ENCODE measurements at places on chromosomes 2 and 18.

DNA sequence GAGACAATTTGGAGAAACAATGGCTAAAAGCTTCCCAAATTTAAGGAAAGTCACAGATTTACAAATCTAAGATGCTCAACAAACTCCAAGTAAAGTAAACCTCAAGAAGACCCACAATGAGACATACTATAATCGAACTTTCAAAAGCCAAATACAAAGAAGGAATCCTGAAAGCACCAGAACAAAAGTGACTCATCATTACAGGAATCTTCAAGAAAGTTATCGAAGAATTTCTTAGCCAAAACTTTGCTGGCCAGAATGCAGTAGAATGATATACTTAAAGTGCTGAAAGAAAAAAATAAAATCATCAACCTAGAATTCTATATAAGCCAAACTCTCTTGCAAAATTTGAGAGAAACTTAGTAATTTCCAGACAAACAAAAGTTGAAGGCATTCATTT, 106.5 kb upstream of the TMEM200C start:
- DNase-seq: no peak

DNA sequence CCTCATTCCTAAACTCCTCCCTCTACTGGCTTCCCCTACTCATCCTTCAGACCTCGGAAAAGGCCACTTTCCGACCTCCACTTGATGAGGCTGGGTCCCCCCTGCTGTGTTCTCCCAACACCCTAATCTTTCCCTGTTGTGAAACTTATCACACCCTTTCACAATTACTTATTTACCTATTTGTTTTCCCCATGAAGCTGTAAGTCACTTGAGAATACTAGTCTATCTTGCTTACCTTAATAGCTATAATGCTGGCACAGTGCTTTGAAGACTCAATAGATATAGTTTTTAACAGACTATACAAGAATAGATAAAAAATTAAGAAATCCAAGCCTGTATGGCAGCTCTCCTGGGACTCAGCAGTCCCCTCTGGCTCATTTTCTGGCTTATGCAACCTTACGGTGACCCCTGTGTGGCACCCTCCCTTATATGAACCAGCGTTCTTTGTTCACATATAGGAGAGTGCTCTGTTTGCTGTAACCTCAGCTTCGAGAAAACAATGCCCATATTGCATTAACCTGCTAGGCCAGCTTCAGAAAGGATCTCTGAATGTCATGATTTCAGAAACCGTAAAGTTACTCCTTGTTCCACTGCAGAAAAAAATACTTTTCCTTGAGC, 220.4 kb upstream of the PKDCC start:
- DNase-seq: no peak

- no peak for DNase-seq
Measured at GRCh38 chr2:118981632-118982031, 39.6 kb downstream of the MARCO start.

DNA sequence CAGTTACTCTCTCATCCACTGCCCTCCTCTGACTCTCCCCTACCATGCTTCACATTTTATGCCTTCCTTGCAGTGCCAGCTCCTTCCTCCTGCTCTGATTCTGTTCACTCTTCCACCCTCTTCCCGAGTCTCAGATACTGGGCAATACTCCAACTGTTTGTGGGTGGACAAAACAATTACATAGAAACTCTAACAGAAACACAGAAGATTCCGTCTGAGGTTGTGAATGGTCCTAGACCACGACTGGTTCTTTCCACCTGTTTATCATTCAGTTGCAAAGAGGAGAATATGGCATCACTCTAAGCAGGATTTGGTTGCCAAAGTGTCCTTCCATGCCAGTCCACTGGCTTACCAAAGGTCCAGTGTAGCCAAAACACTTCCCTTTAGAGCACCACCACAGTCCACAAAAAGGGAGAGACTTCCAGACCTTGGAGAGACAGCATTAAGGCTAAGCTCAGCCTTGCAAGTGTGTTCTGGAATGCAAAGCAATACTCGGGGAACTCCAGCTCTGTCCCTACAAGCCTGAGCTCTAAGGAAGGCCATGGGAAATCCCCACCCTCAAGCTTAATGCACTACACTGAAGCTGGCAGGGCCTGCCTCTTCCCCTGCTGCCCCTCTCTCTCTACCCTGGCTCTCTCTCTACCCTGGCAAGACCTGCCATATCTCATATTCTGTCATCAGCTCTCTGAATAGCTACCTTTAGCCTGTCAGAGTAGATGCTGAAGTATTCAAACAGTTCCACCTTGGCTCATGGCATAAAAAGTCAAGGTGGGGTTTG, 33.6 kb upstream of the RND3 start:
- peak; percentile 91 for DNase-seq

DNA sequence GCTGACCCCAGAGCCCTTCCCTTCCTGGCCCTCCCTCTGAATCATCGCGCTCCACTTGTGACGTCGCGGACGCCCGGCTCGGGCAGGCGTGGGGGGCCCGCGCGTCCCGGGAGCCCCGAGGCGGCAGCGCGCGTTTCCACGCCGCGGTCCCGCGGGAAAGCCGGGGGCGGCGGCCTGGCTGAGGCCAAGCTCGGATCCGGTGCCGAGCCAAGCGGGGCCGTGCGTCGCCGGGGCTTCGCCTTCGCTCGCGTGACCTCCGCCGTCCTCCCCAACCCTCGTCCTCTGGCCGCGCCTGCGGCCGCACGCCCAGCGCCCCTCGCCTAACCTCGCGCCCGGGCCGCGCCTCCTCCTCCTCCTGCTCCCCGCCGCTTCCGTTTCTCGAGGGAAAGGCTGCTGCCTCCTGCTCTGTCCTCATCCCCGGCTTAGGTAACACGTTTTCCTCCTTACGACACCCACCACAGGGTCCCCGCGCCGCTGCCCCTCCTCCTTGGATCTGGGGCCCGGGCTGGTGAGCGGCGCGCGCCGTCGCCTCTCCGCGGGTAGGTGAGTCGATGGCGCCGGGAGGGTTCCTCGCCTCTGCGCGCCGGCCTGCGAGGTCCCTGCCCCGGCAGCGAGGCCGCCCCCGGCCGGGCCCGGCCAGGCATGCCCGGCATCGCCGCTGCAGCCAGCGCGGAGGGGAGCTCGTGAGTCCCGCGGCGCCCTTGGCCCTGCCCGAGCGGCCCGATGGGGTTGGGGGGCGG, at the start of gene INPP1:
TSS of gene INPP1 (plus strand) at position 54 of the 740 bp plus-strand sequence. CDS start 16,514 bp downstream, outside the sequence.
- DNase-seq: peak; percentile 59

DNA sequence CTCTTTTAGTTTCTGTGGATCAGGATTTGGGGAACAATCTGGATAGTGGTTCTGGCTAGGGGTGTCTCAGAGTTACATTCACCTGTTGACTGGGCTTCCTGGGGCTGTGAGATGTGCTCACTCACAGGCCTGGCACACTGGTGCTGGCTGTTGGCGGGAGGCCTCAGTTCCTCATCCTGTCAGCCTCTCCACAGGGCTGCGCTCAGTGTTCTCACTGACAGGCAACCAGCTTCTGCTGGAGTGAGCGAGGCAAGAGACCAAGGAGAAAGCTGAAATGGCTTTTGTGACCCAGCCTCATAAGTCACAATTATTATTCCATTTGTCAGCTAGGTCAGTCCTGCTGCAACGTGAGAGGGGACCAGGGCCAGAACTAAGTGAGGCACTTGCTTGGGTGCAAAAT, 180.6 kb upstream of the GLI2 start:
- no peak for DNase-seq

- DNase-seq: no peak
Measured at GRCh38 chr2:3633982-3634595, 23.9 kb upstream of the ALLC start.

DNA sequence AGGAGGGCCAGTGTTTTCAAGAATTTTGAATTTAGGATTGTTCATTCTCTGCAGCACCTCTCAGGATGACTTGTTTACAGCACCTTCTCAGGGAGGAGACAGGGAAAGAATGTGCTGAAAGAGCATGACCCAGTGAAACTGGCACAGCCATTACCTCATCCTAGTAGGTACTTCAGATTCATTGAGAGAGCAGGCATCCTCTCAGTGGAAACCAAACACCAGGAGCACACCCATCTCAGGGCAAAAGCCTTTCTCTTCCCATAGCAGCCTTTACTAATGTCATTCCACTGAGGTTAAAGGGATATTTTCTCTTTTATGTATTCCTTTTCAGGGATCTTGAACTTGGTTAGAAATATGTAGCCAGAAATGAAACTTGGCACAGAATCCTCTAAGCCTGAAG, 2.6 kb downstream of the MAP2 start:
- DNase-seq: peak; percentile 89

GRCh38 chr2:119734047-119734446, 25.7 kb upstream of the PTPN4 start:
- DNase-seq: no peak

DNA sequence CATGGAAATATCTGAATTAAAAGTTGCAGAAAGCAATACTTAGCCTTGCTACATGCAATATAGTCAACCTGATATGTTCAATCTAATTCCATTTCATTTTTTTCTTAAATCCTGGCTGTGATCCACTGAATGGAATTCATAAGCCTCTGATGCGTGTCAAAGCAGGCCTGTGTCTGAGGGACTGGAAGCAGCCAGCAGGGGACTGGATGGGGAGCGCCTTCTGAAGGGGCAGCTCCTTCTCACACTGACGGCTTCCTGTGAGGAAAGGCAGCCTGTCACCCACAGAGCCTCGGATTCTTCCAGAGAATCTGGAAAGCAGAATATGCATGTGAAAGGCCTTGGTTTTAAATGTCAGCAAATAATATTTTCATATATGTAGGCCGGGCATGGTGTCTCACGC, 73.5 kb downstream of the KCNF1 start:
- DNase-seq: peak; percentile 26

DNA sequence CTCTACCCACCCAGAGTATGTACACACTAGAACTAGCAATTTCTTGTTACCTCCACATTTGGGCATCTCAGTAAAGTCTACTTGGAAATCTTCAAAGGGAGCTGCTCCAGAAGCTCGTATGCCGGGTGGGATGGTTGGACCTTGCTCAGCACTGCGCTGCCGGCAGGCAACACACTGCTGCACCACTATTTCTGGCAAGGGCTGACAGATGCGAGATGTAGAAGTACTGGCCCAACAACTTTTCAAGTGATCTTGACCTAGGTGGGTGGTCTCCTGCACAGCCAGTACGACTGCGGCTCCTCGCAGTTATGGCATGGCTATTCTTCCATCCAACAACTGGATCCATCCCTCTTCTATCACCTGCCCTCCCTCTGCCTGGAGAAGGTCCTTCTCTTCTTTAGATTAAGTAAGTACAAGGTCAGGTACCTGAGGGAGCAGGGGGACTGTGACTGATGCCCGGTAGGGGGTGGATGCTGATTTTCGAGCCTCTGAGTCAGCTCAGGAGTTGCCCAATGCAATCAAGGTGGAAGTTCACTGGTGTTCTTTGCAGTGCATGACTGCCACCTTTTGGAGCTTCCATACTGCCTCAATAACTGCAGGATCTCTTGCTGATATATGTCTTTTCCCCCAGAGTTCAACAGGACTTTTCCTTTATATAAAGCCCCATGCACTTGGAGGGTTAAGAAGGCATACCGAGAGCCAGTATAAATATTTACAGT, 100.4 kb upstream of the SLC1A4 start:
- DNase-seq: peak; percentile 80

GRCh38 chr2:26672112-26672817, 20.3 kb upstream of the KCNK3 start:
- DNase-seq: no peak

DNA sequence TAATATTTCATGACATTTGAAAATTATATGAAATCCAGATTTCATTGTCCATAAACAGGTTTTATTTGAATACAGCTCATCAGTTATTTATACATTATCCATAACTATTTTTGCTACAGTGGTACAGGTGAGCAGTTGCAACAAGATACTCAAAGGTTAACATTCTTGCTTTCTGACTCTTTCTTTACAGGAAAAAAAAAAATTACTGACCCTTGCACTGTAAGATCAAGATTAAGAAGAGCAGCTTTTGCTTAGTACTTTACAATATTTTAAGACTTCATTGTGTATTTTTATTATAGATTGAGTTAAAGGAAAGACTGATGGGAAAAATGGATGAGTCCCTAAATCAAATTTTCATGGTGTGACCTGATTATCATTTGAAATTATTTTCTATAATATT, 11.2 kb downstream of the ETAA1 start:
- DNase-seq: no peak

GRCh38 chr2:118032169-118033013, 18.5 kb upstream of the CCDC93 start:
- peak; percentile 23 for DNase-seq

GRCh38 chr2:150095361-150096095, 391.9 kb downstream of the RND3 start:
- no peak for DNase-seq

- DNase-seq: no peak
Measured at GRCh38 chr2:144631636-144632035, 111.7 kb upstream of the ZEB2 start.

DNA sequence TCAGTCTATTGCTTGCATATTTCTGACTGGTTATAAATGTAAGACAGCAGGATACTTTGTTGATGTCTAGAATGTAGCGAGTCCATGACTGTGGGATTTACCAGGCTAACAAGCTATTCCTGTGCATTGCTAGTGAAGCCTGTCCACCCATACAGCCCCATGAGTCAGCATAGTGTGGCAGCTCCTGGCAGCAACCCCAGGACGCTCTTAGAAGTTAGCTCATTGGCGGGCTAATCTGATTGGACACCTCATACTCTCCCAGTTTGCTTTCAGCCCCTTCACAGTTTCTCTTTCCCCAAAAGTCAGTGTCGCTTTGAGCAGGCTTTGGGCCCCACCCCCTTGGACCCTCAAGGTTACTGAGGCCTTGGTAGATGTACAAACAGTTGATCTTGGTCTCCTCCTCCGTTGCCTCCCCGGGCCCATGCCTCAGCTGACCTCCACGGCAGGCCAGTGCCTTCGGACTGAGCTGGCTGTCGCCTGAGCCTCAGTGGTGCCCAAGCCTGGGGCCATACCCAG, 48.0 kb downstream of the COA5 start:
- DNase-seq: peak; percentile 52

- no peak for DNase-seq
Measured at GRCh38 chr2:127953128-127953718, 67.5 kb upstream of the AMMECR1L start.

- DNase-seq: peak; percentile 8
Measured at GRCh38 chr18:76923485-76924085, 101.2 kb downstream of the ZNF236 start.

DNA sequence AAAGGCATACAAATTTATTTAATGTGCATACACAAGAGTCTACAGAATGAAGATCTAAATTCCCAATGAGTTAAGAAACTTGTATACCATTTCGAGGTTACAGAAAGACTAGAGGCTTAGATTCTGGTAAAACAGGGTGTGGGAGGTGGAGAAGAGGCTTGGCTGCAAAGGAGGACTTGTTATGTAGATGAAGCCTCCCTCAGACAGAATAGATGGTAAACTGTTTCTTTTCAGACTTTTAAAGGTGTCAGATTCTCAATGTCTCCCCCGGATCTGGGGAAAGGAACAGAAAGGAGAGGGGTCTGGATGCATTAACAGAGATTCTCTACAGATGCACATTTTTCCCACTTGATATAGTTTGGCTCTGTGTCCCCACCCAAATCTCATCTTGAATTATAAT, 126.0 kb downstream of the ST6GAL2 start:
- DNase-seq: no peak

GRCh38 chr2:149050188-149050587, 11.7 kb downstream of the LYPD6B start:
- DNase-seq: no peak
